ENCODE measurements at places on chromosomes 1 and 21.

GRCh38 chr1:115429241-115429640 lies 91.2 kb upstream of the NGF start:
- DNase-seq = no peak

GRCh38 chr1:55703726-55704363 lies 488.7 kb upstream of the USP24 start:
- DNase-seq = no peak

GRCh38 chr1:3245344-3245743 lies 176.3 kb downstream of the PRDM16 start:
- no peak for DNase-seq

- DNase-seq = no peak
Observed at GRCh38 chr1:210438928-210439841, 110.5 kb downstream of the HHAT start.

DNA sequence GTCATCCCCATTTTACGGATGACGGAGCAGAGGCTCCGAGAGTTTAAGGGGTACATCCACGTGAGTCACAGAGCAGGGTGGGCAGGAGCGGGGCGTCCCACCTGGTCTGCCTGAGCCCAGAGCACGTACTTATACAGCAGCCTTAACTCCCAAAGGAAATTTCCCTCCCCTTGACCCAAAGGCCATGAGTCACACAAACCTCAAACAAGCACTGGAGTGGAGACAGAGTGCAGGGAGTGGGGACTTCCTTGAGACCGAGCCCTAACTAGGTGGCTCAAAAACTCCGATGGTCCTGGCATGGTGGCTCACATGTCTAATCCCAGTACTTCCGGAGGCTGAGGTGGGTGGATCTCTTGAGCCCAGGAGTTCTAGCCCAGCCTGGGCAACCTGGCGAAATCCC lies 141.6 kb upstream of the KLHDC7A start:
- no peak for DNase-seq

GRCh38 chr1:9711466-9712020 lies 60.0 kb downstream of the PIK3CD start:
- no peak for DNase-seq

GRCh38 chr21:35465741-35466140 lies 416.6 kb upstream of the RUNX1 start:
- DNase-seq = no peak

- DNase-seq = no peak
Observed at GRCh38 chr21:14384453-14384852, 1.5 kb upstream of the HSPA13 start.

DNA sequence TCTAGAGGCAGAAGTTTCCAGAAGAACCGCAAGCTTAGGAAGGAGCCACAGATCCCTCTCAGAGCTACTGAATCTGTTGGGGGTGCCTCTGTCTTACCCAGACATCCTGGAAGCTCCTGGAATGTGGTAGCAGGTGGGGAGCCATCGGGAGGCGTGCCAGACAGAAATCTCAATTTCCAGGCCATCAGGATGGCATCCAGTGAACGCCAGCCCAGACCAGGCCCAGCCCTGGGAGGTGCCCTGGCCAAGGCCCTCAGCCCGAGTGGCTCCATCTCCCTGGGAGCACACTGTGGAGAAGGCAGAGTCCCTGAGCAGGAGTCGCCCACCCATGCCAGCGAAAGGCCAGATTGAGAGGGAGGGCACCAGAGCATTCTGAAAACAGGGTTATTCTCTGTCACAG lies 2.5 kb downstream of the ABCA4 start:
- DNase-seq = no peak

DNA sequence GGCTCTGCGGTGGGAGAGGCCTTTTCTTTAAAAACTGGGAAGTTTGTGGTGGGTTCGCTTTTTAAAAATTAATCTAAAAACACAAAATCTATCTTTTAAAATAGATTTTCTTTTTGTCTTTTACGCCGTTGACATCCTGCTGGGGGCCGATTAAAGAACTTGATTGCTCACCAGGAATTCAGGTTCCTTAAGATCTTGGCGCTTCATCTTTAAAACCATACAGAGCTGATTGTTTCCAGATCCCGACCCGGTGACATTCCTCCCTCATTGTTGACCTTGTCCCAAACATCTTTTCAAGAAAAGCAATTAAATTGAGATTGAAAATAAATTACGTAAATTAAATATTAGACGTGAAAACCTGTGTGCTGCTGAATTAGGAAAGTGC lies 546 bp upstream of the ZNF697 start:
- no peak for DNase-seq

- DNase-seq = no peak
Observed at GRCh38 chr1:65615859-65616258, 176.8 kb upstream of the PDE4B start.

GRCh38 chr1:77424236-77424635 lies 142.4 kb downstream of the AK5 start:
- DNase-seq = no peak

DNA sequence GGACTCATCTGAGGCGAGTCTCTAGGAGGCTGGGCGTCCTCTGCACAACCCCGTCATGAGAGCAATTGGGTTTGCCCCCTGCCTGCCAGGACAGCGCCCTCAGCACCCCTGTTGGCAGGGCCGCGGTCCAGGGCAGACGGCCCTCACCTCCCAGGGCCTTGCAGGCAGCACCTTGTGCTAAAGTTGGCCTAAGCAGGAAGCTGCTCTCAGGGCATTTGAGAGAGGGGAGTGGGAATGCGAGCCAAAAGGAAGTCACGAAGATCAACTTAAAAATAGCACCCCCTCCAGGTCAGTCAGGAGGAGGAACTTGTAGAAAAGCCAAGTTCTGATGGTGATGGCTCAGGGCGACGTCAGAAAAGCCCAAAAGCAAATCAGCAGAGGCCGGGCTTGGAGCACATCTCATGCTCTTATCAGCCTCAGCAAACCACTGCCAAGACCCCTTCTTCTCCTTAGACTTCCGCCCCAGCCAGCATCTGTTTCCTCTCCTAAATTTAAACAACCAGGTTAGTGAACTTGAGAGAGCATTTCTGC lies 12.6 kb upstream of the ADORA3 start:
- DNase-seq = peak; percentile 95

GRCh38 chr1:119276558-119276957 lies 92.0 kb upstream of the HAO2 start:
- no peak for DNase-seq

Data from hematopoietic multipotent progenitor cell treated with erythropoietin and hydrocortisone succinate and interleukin-3 and kit ligand, for 4 days (in vitro differentiated cells).